Stimulated activated CD8-positive, alpha-beta memory T cell treated with anti-CD3 and anti-CD28 coated beads, Interleukin-15, amount 100 ng/mL, for 1 hour (primary cell): ENCODE measurements at places on chromosomes 7 and 10.

DNA sequence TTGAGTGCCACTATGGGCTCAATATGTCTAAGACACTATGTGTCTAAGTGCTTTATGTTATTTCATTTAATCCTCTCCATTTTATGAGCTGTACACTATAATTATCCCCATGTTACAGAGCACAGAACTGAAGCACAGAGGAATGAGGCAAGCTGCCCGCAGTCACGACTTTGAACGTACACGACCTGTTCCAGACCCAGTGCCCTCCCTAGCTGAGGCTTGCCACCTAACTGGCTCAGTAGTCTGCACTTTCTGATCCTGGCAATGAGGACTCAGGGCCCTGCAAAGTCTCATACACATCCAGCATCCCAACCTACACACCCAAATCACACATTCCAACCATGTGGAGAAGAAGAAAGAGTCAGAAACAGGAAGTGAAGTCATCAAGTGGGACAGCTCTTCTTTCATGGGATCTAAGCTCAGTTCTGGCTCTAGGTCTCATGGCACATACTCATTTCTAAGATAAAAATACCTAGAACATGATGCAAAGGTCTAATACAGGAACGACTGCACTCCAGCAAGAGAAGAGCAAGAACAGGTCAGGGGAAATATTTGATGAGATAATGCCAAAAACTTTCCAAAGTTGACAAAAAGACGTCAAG, 42.4 kb upstream of the DDC start:
- DNase-seq = no peak

DNA sequence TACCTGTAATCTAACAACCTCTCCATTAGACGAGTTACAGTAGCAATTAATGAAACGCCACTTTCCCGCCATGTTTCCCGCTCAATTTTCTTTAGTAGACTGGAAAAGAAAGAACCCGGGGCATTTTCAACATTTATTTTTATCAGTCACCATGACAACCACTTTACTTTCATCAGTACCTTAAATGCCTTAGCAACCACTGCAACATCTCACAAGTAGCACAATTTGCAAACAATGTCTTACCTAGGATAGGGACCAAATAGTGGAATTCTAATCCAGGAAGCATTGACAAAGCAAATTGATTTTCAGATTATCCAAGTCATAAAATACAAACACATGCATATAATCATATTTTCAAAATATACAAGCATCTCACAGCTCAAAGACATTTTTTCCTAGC, 221.6 kb upstream of the IMMP2L start:
- DNase-seq = no peak

- no peak for DNase-seq
Measured at GRCh38 chr7:7914547-7914946, 54.0 kb upstream of the GLCCI1 start.

GRCh38 chr7:25643286-25643685, 415.0 kb upstream of the NPVF start:
- DNase-seq = no peak

- DNase-seq = no peak
Measured at GRCh38 chr7:116561697-116562483, 37.1 kb downstream of the CAV1 start.

- no peak for DNase-seq
Measured at GRCh38 chr10:69343905-69344304, 65.6 kb downstream of the HK1 start.

DNA sequence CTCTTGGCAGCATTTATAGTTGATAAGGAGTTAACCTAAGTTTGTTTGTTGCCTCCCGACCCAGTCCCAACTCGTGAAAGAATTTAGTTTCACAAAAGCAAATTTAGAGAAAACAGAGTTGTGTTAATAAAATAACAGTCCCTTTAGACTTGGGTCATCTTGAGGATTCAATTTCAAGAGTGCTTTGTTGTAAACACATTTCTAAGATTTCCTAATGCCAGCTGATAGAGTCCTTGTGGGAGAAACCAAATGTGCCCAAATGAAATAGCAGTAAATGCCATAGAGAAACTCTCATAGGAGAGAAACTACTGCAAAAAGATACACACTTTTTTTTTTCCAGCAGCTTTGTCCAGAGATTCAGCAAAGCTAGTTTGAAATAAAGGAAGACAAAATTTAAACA, 211.3 kb upstream of the BMPER start:
- no peak for DNase-seq

- DNase-seq = no peak
Measured at GRCh38 chr10:123301077-123301857, 147.1 kb downstream of the BUB3 start.

DNA sequence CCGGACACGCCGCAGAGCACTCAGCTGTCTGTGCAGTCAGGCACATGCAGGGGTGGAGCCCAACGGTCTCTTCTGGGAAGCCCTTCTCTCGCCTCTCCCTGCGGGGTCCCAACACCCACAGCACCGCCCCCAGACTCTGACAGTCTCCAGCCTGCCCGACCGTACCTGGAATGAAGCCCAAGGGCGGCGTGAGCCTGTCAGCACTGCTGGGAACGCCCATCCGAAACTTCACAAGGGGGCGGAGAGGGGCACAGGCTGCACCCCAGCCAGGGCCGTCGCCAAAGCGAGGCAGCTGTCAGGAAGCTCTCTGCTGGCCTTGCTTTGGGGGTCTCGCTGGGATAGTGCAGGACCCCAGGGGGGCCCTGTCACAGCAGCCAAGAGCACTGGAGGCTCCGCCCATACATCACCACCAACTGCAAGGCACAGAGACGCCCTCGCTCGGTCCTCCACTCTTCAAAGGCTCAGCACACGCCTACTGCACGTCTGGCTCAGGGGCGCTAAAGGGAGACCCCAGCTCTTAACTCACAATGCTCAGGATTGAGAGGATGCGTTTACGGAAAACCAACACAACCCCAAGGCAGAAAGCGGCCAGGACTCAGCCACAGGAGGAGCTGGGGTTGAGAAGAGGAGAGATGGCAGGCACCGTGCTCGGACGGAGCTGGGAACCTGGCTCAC, 30.9 kb downstream of the MAD1L1 start:
- DNase-seq = no peak

GRCh38 chr7:126411821-126412383, 840.8 kb downstream of the GRM8 start:
- no peak for DNase-seq

GRCh38 chr7:22885797-22886261, 63.2 kb upstream of the TOMM7 start:
- no peak for DNase-seq
